ENCODE measurements at places on chromosomes 16 and 17.

- DNase-seq: no peak
Observed at GRCh38 chr17:45942284-45942683, 47.9 kb downstream of the MAPT start.

- no peak for DNase-seq
Observed at GRCh38 chr17:58320570-58321323, 7.8 kb downstream of the TSPOAP1 start.

DNA sequence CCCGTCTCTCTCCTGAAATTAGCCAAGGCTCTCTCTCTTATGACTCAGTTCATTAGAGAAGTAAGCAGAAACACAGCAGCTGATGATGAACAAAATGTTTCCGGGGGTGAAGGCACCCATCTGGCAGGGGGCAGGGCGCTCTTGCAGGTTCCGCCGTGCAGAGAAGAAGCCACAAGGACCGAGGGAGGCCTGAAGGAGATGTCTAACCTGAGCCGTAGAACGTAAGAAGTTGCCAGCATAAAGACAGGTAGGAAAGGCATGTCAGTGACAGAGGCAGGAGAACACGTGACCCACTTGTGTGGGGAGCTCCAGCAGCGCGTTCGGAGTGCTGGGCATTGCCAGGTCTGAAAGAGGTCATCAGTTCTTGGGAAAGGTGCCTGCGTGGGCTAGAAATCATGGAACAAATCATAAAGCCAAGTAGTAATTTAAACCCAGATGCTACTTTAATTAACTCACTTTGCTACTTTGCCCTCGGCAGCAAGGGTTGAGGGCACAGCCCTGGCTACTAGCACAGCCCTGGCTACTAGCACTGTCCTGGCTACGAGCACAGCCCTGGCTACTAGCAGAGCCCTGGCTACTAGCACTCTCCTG, 198.6 kb downstream of the RPTOR start:
- DNase-seq: no peak

GRCh38 chr17:19570544-19571062, 36.9 kb downstream of the SLC47A1 start:
- DNase-seq: no peak
